Colonic mucosa (tissue), 4 donors: ENCODE measurements at places on chromosomes 4 and X.

DNA sequence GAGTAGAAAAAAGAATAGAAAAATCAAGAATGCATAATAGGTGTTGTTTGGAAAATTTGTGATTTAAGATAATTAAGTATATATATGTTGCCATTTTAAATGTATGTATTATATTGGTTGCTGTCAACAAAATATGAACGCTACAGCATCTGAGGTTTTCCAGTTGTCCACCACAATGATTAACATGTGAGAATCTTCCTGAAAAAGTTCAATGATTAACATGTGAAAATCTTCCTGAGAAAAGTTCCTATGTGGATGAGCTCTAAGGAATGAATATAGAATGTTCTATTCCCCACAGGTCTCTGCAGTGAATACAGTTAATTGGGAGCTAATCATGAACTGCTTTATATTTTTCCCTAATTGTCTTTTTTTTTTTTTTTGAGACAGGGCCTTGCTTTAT, 214.7 kb downstream of the CBR4 start:
- DNase-seq: no peak

DNA sequence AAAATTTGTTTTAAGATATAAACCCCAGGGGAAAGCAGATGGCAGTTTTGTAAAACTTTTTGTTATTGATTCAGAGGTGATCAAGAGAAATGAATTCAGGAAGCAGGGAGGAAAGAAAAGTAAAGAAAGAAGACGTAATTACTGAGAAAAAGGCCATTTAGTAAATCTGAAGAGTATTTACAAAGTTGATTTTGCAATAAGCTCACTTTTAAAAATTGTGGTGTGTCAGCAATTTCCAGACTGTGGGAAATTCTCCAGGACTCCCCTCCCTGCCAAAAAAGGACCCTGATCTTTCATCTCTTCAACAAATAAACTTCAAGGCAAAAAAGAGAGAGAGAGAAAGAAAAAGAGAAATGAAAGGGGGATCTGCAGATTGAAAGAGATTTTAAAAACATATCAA, 36.6 kb downstream of the PCYT1B start:
- DNase-seq: no peak

DNA sequence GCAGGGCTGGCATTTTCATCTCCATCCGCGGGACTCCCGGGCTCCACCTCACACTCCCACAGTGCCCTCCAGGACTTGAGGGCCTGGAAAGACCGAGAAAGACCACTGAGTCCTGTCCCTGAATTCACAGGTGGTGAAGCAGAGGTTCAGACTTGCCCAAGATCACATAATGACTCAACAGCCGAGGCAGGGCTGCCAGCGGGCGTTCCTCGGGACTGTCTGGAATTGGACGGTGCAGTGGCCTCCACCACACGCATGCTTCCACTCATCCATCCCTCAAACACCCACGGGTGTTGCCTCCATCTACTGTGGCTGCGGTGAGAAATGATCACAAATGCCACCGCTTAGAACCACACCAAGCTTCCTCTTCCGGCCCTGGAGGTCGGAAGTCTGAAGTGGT, 6.9 kb upstream of the ADRA2C start:
- no peak for DNase-seq

DNA sequence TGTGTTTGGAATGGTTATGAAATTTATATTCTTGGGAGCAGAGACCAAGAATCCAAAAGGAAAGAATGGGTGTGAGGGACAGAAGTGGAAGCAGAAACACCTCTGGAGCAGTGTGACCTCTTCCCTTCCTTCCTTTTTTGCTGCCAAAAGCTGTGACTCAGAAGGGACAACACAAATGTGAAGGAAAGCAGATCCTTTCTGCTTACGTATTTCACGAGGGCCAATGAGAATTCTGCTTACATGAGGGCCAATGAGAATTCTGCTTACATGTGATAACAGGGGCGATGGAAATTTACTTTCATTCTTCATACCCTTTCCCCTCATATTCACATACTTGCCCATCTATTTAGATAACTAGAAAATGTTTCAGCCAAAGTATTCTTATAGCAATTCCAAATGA, 404.6 kb downstream of the PRDM5 start:
- DNase-seq: peak; percentile 56

- no peak for DNase-seq
Measured at GRCh38 chr4:168200685-168201084, 108.3 kb downstream of the ANXA10 start.

- DNase-seq: no peak
Measured at GRCh38 chr4:68183417-68183816, 53.7 kb upstream of the TMPRSS11F start.

DNA sequence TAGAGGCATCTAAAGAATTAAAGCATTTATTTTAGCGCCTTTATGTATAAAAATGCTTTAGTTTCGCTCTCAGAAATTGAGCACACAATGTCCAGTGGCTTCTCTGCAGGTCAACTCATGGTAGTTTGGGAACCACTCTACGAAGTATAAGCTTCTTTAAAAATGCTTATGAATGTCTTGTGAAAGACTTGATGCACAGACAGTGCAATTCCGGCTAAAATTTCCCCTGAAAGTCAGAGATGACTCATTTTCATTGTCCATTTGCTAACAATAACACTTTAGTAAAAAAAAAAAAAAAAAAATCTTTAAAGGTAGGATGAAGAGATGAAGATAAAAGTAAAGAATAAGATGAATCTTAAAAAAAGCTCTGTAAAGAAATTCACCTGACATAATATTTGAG, 117.2 kb downstream of the PDHA2 start:
- no peak for DNase-seq

GRCh38 chr4:148962539-148963290, 520.5 kb upstream of the NR3C2 start:
- no peak for DNase-seq

- no peak for DNase-seq
Measured at GRCh38 chrX:82757614-82758013, 750.5 kb upstream of the POU3F4 start.

DNA sequence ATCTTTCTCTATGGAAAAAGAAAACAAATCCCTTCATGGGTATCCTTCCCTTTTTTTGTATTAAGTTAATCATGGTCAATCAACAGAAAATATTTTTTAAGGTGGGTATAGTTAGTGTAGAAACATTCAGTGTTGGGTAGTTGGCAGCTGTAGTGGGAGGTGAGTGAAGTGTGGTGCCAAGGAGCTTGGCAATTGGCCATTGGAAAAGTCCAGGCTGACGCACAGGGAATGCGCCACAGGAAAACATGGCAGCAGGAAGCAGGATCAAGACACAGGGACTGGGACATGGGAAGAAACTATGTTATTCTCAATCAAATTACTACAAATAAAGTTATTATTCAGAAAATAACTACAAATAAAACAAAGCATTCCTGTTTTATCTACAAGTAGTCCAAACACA, 20.0 kb downstream of the PALLD start:
- DNase-seq: no peak
